Progenitor cell of endocrine pancreas (in vitro differentiated cells): ENCODE measurements at places on chromosomes 16 and 17.

DNA sequence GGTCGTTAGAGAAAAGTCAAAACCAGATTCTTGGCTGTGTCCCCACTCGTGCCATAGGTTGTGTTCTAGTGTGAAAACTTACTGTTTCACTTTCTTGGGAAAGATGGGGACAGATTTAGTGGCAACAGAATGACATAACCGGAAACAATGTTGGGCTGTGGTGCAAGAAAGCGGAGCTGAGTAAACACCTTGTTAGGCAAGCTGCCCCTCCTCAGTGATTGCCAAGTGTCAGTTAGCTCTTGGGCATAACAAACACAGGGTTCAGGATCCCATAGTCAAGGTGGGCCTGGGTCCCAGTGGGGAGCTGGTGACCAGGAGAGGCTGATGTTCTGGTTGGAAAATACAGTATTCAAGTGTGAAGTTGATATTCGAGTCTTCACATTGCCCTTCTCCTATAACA, 15.4 kb downstream of the UBN1 start:
- DNase-seq = no peak

GRCh38 chr17:63652106-63652505, 29.9 kb downstream of the MAP3K3 start:
- DNase-seq = no peak

GRCh38 chr17:6524520-6524919, 31.8 kb downstream of the PITPNM3 start:
- no peak for DNase-seq

DNA sequence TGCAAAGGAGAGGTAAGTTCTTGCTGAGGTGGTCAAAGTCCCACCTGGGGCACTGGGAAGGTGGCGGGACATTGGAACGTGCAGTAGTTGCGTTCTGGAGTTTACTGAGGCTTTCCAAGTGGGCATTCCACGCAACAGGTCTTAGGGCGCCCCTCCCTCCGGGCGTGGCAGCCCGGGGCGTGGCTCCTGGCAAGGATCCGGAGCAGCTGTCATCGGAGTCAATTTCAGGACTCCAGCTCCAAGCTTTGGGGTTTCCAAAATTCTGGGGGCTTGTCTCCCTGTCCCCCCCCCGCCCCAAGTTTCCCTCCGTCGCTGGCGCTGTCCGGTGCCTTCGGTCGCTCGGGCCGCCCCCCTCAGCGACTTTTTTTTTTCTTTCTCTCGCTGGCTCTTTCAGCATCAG, 43.1 kb upstream of the AMZ2 start:
- DNase-seq = no peak

- no peak for DNase-seq
These were observed 42.0 kb upstream of the MMD start for GRCh38 chr17:55463600-55463999.

GRCh38 chr17:1462164-1463112, 6.4 kb upstream of the CRK start:
- no peak for DNase-seq

DNA sequence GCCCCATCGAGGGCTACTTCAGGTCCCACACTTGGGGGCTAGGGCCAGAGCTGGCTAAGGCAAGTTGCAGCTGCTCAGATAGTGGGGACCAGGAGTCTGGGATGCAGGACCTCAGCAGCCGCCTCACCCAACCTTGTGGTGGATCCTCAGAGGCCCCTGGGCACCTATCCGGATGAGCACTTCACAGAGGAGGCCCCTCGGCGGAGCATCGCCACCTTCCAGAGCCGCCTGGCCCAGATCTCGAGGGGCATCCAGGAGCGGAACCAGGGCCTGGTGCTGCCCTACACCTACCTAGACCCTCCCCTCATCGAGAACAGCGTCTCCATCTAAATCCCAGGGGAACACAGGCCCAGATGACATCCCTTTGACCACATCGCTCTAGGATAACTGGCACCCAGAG, 9.4 kb downstream of the ALOX15B start:
- no peak for DNase-seq

- DNase-seq = no peak
These were observed 74.5 kb upstream of the HSBP1 start for GRCh38 chr16:83733301-83733700.
